CD4-positive, alpha-beta T cell treated with Interferon gamma for 1 hour (primary cell): ENCODE measurements at places on chromosomes 5 and 9.

DNA sequence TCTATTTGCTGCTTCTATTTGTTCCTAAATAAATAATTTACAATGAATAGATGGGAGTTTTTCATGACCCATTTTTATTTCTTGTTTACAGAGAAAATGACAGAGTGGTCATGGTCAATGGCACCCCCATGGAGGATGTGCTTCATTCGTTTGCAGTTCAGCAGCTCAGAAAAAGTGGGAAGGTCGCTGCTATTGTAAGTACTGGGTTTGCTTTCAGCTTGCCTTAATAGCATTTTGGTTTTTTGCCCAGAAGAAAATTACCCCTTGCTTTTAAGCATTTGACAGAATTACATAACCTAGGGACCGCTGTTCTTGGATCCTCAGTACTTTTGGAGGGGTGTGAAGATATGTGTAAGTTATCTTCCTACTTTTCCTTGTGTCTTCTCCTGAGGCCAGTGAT is 44.1 kb downstream of the TJP2 start:
- no peak for DNase-seq

DNA sequence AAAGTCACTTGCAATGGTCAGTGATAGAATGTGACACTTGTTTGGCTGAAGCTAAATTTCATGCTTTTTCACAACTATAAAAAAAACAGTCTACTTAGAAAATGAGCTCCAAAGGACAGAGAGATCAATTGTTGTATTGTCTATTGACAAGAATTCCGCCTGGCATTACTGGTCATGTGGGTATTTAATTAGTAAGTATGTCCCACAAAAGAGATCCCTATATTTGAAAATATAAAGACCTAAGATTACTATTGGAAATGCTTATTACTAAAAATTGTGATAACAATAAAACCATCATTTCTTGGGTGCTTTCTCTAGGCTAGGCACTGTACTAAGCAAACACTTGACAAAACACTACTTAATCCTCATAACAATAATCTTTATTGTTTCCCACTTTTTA is 745.2 kb upstream of the C9orf72 start:
- DNase-seq = no peak

GRCh38 chr5:103035701-103036100 is 84.2 kb downstream of the GIN1 start:
- no peak for DNase-seq

- no peak for DNase-seq
These were observed 639.4 kb downstream of the SEMA5A start for GRCh38 chr5:8906303-8906967.

DNA sequence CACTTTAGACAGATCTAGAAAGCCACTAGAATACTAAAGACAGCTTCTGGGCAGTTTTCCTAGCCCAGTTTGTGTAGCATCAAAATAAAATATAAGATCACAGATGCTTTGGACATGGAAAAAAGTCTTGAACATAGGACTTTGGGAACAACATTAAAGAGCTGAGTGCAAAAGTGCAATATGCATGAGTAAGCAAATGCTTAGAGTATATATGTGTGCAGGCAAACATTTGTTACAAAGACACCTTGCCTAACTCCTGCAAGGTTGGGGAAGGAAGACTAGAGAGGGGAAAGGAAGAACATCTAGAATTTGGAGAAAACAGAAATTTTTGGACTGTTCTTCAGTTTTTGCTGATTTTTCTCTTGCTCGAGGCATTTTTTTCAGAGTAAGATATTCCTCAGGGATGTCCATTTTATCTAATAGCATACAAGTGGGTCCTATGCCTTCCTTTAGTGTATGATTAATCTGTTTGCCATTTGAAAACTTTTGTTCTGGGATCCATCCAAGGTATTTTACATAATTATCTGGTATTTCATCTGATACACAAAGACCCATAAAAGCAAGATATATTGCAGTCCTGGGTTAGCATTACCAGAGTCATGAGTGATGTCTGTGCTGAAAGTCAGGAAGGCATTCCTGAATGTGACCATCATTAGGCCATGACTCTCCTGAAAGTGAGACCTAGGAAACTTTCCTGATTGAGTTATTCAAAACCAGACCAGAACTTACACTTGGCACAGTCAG is 142.0 kb upstream of the RGMB start:
- DNase-seq = no peak

DNA sequence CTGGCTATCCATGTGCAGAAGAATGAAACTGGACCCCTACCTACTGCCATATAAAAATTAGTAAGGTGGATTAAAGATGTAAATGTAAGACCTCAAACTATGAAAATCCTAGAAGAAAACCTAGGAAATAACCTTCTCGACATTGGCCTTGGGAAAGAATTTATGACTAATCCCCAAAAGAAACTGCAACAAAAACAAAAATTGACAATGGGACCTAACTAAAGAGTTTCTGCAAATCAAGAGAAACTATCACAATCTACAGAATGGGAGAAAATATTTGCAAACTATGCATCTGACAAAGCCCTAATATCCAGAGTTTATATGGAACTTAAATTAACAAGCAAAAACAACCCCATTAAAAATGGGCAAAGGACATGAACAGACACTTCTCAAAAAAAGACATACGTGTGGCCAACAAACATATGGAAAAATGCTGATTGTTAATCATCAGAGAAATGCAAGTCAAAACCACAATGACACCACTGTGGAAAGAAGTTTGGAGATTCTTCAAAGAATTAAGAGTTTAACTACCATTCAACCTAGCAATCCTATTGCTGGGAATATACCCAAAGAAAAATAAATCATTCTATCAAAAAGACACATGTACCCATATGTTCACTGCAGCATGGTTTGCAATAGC is 98.5 kb downstream of the NR3C1 start:
- no peak for DNase-seq

GRCh38 chr9:112439825-112440224 is 46.8 kb upstream of the KIAA1958 start:
- DNase-seq = no peak

- no peak for DNase-seq
These were observed 905 bp downstream of the CDK9 start for GRCh38 chr9:127786773-127787104.

GRCh38 chr5:164302533-164303235 is 797.3 kb downstream of the MAT2B start:
- no peak for DNase-seq

DNA sequence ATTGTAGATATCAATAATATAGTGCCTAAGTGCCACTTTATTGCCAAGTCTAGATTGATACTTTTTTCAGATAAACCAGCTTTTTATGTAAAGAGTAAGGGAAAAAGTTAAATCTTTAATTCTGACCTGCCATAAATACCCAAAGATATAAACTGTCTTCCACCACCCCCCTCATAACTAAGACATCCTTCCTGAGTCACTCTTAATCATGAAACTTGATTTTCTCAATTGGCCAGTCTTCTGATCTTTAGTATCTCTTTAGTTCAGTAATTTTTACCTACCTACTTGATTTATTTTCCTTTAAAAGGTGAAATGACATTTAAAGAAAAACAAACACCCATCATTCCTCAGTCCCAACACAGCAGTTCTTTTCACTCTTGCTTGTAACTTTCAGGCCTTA is 21.8 kb downstream of the C5orf22 start:
- no peak for DNase-seq

GRCh38 chr5:177312649-177313181 is 1.0 kb upstream of the MXD3 start:
- DNase-seq = no peak

- no peak for DNase-seq
These were observed 717.9 kb upstream of the WWC1 start for GRCh38 chr5:167573370-167574127.

DNA sequence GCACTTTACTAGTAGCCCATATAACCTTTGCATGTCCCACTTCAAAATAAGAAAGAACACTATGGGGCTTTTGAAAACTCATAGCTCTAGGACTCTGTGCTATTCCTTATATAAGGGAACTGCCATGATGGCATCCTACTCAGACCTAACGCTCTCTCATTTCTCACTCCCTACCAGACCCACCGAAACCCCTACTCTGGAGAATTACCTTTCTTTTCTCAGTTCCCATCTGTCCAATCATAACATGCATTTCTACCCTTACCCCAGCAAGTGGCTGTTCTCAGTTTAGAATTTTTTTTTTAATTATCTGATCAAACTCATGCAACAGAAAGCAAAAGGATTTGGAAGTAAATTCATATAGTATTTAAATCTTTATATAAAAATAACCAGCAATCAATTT is 27.3 kb downstream of the CARNMT1 start:
- no peak for DNase-seq

DNA sequence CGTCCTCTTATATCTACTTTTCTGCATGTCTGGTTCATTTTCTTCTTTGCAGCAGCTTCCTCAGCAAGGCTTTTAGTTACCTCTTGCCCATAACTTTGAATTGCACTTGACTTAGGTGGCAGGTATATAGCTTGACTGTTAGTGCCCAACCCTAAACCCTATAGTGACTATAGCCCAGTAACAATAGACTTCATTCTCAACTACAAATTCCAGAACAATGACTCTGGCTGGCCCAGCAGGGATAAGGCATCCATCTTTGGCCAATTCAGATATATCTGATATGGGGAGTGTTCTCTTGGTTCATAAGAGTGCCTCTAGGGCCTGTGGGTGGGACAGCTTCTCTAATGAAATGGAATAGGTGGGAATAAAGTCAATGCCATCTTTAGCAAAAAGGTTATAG is 246.2 kb downstream of the DMRT2 start:
- no peak for DNase-seq

GRCh38 chr9:124217836-124218437 is 39.8 kb upstream of the NEK6 start:
- DNase-seq = no peak

- DNase-seq = no peak
These were observed 483.9 kb upstream of the KLF4 start for GRCh38 chr9:107973451-107973850.
